Thymus (tissue), 14 donors: ENCODE measurements at places on chromosomes 3 and 15. TPM values are rescaled to one million over a fixed set of nuclear protein-coding genes. Genes with fewer than 3 reads are reported as not detected.

GRCh38 chr3:23094890-23095462 is 108.2 kb upstream of the UBE2E2 start:
- H3K4me1 ChIP-seq = no peaks in the 10 kb centered on the region
- DNase-seq = no peak
- no peak overlapping the region for H3K27ac ChIP-seq
- H3K36me3 ChIP-seq = no peaks in the 10 kb centered on the region
- H3K27me3 ChIP-seq = no peaks in the 10 kb centered on the region

The GXYLT2 gene
- 6.6 TPM for total RNA-seq

The ILDR1 gene
- 0.76 TPM for total RNA-seq

DNA sequence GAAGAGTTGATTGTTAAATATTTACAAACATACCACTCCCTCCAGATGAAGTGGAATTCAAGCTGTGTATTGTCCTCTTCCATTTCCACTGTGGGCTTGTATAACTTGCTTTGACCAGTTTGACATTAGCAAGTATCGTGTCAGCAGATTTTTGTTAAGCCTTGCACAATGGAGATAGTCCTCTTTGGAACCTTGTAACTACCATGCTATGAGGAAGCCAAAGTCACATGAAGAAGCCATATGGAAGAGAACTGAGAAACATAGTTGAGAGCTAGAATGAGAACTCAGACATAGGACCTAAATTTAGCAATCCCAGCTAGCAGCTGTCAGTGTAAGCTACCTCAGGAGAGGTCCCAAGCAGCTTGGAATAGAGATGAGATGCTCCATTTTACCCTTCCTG is 889.2 kb downstream of the PDCD6IP start:
- no peaks in the 10 kb centered on the region for H3K27me3 ChIP-seq
- H3K4me1 ChIP-seq = no peaks in the 10 kb centered on the region
- DNase-seq = no peak
- H3K4me3 ChIP-seq = no peak overlapping the region
- H3K36me3 ChIP-seq = peaks cover 3% of the 10 kb centered on the region

The MYRIP gene
- total RNA-seq = 0.28 TPM

DNA sequence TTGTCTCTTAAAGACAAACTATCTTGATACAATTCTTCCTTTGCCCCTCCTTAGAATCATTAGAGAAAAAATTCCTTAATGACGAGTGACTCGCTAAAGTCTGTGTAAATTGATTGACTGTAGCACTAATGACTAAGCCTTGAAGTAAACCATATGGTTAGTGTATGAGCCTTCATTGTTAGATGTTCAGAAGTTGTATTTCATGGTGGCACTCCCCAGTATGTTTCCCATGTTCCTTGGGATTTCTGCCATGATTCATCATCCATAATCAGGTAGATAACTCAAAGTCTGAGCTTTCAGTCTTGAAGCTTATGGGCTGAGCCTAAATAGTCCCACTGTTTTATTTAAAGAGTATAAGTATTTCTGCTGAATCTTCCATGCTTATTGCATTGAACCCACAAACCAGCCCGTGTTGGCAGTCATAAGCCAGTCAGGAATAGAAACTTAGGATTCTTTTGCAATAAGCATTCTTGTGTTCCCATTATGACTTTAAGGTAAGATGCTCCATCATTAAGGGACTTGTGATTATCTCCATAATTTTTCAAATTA is 371.2 kb upstream of the RARB start:
- no peaks in the 10 kb centered on the region for H3K4me1 ChIP-seq
- no peaks in the 10 kb centered on the region for H3K27me3 ChIP-seq
- H3K4me3 ChIP-seq = no peak overlapping the region
- no peak for DNase-seq

The RLBP1 gene
- 0.14 TPM for total RNA-seq

- H3K36me3 ChIP-seq = no peaks in the 10 kb centered on the region
- DNase-seq = peak; percentile 36
These were observed 307.9 kb upstream of the CBLB start for GRCh38 chr3:106176734-106177133.

DNA sequence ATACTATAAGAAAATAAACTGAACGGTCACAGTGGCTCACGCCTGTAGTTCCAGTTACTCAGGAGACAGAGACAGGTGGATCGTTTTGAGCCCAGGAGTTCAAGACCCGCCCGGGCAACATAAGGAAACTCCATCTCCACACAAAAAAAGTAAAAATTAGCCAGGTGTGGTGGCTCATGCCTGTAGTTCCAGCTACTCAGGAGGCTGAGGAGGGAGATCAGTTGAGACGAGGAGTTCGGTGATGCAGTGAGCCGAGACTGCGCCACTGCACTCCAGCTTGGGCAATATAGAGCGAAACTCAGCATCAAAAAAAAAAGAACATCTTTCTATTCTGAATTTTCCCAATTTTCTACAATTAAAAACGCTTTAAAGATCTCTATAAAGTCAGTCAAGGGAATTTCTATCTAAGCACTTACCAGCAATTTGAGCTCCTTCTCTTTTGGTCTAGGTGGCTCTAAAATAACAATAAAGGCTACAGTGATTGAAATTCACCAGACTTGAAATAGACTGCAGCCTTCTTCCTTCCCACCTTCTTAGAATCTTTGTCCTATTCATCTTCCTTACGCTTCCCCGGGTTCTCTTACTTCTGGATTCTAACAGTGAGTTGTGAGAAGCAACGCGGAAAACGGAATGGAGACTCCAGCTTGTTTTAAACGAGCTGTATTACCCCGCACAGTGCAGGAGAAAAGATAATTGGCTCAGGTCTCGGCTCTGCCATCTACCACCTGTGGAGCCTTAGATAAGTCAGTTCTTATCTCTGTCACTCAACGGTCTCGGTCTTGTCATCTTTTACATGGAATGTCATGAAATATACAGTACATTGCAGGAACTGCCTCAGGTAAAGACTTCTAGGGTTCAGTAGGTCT is 812 bp upstream of the SEC62 start:
- H3K27ac ChIP-seq = peak overlapping the region; percentile 96
- peak overlapping the region; percentile 80 for H3K4me3 ChIP-seq
- H3K27me3 ChIP-seq = no peaks in the 10 kb centered on the region
- H3K36me3 ChIP-seq = no peaks in the 10 kb centered on the region

The CATSPER2 gene
- total RNA-seq = 0.80 TPM

- H3K4me3 ChIP-seq = no peak overlapping the region
- no peak for DNase-seq
- no peaks in the 10 kb centered on the region for H3K4me1 ChIP-seq
- H3K27me3 ChIP-seq = peaks cover 5% of the 10 kb centered on the region
- no peak overlapping the region for H3K27ac ChIP-seq
These were observed 5.9 kb downstream of the CGNL1 start for GRCh38 chr15:57382215-57382614.

The SNTN gene
- total RNA-seq = not detected

DNA sequence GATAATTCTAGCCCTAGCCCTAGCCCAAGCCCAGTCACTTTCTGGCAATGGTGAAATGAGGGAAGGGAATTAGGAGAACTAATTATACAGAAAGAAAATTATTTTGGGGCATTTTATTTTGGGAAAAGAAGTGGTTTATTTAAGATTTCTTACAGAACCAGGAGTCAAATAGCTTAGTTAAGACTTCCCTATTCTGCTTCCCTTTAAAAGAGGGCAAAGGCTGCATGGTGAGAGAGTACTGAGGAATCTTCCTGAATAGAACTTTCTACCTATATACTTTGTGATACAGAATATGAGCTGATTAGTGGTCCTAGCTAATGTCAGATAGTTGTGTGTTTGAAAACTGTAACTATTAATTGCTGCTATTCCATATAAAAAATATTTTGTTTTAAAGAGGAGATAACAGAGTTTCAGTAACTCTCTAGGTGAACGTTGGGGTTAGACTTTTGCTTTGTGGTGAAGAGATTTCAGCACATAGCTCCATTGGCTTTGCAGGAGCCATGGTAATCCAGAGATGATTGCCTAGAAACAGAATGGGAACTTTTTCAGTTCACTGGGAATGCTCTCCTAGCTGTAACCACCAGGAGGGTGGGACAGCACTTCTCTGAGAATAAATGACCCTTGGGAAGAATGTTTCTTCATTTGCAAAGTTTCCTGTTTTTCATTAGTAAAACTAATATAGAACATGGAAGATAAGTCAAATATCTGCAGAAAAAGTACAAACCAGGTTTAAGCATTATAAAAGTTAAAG is 5.3 kb upstream of the GCSAM start:
- no peak for DNase-seq
- no peak overlapping the region for H3K4me3 ChIP-seq
- no peaks in the 10 kb centered on the region for H3K27me3 ChIP-seq
- no peak overlapping the region for H3K27ac ChIP-seq
- no peaks in the 10 kb centered on the region for H3K36me3 ChIP-seq
- peaks cover 25% of the 10 kb centered on the region for H3K4me1 ChIP-seq

DNA sequence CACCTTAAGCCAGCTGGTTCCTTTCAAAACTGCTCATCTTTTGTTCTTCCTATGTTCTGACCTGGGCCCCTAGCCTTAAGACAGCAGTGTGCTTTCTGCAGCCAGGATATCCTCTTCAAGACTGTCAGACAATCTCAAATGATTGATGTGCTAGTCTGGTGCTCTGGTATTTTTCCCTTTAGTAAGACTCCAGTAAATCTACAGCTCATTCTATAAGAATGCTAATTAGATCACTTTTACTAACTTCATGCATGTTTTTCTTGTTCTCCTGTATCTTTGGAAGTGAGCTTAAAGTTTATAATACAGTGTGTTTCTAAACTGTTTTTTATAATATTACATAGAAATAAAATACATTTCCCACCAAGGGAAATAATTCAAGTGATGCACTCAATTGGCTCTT is 220.9 kb upstream of the NANOGP8 start:
- no peaks in the 10 kb centered on the region for H3K36me3 ChIP-seq
- no peak overlapping the region for H3K4me3 ChIP-seq
- no peak overlapping the region for H3K27ac ChIP-seq
- H3K4me1 ChIP-seq = no peaks in the 10 kb centered on the region

- no peak for DNase-seq
- H3K4me3 ChIP-seq = no peak overlapping the region
- no peaks in the 10 kb centered on the region for H3K4me1 ChIP-seq
- no peak overlapping the region for H3K27ac ChIP-seq
These were observed 256.0 kb upstream of the CTDSPL start for GRCh38 chr3:37605572-37606153.

- H3K4me3 ChIP-seq = no peak overlapping the region
- H3K27ac ChIP-seq = no peak overlapping the region
- DNase-seq = no peak
- H3K27me3 ChIP-seq = no peaks in the 10 kb centered on the region
- H3K36me3 ChIP-seq = no peaks in the 10 kb centered on the region
These were observed 206.9 kb downstream of the RPLP1 start for GRCh38 chr15:69659454-69660050.
